CD4-positive, alpha-beta T cell (primary cell): ENCODE measurements at places on chromosomes 1 and 21. TPM values are rescaled to one million over a fixed set of nuclear protein-coding genes. Genes with fewer than 3 reads are reported as not detected.

The CRYBG2 gene
- 1.4 TPM for total RNA-seq

The NBPF9 gene
- total RNA-seq: 37.4 TPM

The CD53 gene
- total RNA-seq: 176 TPM

GRCh38 chr1:41414716-41415306 is 53.6 kb downstream of the FOXO6 start:
- H3K4me3 ChIP-seq: no peak overlapping the region
- no peak overlapping the region for H3K27ac ChIP-seq
- no peak for DNase-seq
- no peaks in the 10 kb centered on the region for H3K36me3 ChIP-seq
- peaks cover under 1% of the 10 kb centered on the region for H3K27me3 ChIP-seq

DNA sequence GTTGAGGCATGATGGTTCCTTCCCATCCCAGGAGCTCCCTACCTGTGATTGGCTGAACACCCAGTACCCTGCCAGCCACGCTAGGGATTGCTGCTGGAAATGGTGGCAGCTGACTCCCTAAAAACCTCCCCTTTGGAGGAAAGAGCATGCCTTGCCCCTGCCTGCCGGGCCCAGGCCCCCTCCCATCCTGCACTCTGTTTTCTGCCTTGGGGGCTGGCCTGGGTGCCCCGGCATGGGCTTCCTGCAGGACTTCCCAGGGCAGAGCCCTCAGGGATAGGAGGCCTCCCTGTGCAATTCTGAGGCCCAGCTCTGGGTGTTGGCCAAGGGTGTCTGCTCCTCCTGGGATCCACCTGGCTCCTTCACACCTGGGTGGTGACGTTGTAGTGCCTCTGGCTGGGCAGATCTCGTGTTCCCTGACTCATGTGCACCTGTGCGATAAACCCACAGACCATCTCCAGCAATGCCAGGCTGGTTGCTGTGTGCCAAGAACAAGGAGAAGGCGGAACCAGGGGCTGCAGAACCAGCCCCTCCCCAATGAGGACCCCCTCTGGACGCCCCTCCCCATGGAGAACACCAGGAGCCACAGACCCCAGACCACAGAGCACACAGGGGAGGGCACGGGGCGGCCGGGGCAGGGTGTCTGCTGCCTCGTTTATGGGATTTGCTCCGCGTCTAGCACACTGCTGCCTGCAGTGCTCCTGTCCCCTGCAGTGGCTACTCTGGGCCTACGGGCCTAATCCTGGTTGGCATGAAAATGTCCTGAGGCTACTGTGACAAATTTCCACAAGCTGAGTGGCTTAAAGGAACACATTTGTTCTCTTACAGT is 13.6 kb downstream of the CSTB start:
- H3K27ac ChIP-seq: no peak overlapping the region
- no peaks in the 10 kb centered on the region for H3K27me3 ChIP-seq
- H3K36me3 ChIP-seq: peaks cover 6% of the 10 kb centered on the region
- DNase-seq: no peak

DNA sequence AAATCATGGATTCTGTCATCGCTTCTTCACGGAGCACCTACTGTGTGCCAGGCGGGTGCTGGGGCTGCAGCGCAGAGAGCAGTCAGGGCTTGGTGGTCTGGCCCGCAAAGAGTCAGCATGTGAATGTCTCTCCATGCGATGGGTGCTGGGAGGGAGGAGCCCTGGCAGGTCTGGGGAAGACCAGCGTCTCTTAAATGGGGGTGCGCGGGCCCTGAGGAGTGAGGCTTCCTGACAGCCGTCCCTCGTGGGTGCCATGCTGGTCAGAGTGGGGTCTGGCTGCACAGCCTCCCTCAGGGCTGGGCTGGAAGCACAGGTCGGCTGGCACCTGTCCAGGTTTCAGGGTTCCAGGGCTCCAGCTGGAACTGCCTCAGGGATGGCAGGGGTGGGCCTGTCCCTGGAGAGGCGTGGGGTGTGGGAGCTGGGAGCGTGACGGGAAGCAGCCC is 18.5 kb downstream of the TP73 start:
- H3K36me3 ChIP-seq: no peaks in the 10 kb centered on the region
- DNase-seq: no peak
- peaks cover 6% of the 10 kb centered on the region for H3K4me1 ChIP-seq
- H3K27me3 ChIP-seq: peaks cover 7% of the 10 kb centered on the region
- no peak overlapping the region for H3K4me3 ChIP-seq
- H3K27ac ChIP-seq: no peak overlapping the region

- no peak for DNase-seq
- H3K4me1 ChIP-seq: peaks cover 30% of the 10 kb centered on the region
Measured at GRCh38 chr1:26780344-26780957, 7.3 kb upstream of the PIGV start.

- no peak overlapping the region for H3K27ac ChIP-seq
- no peaks in the 10 kb centered on the region for H3K27me3 ChIP-seq
- H3K4me1 ChIP-seq: peaks cover 11% of the 10 kb centered on the region
- H3K4me3 ChIP-seq: no peak overlapping the region
- H3K36me3 ChIP-seq: no peaks in the 10 kb centered on the region
Measured at GRCh38 chr1:43267291-43267805, 2.4 kb upstream of the TMEM125 start.
